A549 treated with CORT108297 at 1 μM for 4 hours (cell line): ENCODE measurements at places on chromosomes 2 and 18. TPM values are rescaled to one million over a fixed set of nuclear protein-coding genes. Genes with fewer than 3 reads are reported as not detected.

The UGGT1 gene
- 17.5 to 22.9 TPM (median 19.9 TPM) in 5 replicates for total RNA-seq

The FTCDNL1 gene
- total RNA-seq, result 2.2 to 3.2 TPM (median 2.6 TPM) in 5 replicates

The LRP2 gene
- 0.01 to 0.06 TPM (median 0.02 TPM) in 3 of 5 replicates, not detected in the others for total RNA-seq

The SLC8A1 gene
- 0.27 to 0.57 TPM (median 0.40 TPM) in 5 replicates for total RNA-seq

The PTPN18 gene
- total RNA-seq, result 25.8 to 31.0 TPM (median 28.8 TPM) in 5 replicates

The RAB17 gene
- total RNA-seq, result 0.13 to 0.28 TPM (median 0.18 TPM) in 4 of 5 replicates, not detected in the other

The ACVR2A gene
- 3.0 to 4.1 TPM (median 3.4 TPM) in 5 replicates for total RNA-seq

The FOXI3 gene
- total RNA-seq, result 0.05 TPM in 1 of 5 replicates, not detected in the others

The MC5R gene
- total RNA-seq, result 0.06 TPM in 1 of 5 replicates, not detected in the others

The LONRF2 gene
- total RNA-seq, result 2.5 to 3.9 TPM (median 3.4 TPM) in 5 replicates

The ANKRD30B gene
- 0.02 to 0.03 TPM (median 0.02 TPM) in 3 of 5 replicates, not detected in the others for total RNA-seq

The SLC16A14 gene
- 0.58 to 1.3 TPM (median 1.2 TPM) in 5 replicates for total RNA-seq

The IL37 gene
- not detected in 5 replicates for total RNA-seq

The DNAH7 gene
- 0.78 to 1.2 TPM (median 0.96 TPM) in 5 replicates for total RNA-seq

The QPCT gene
- total RNA-seq, result 16.9 to 19.5 TPM (median 18.4 TPM) in 5 replicates

The FAM237A gene
- not detected in 5 replicates for total RNA-seq

The ATP5F1A gene
- total RNA-seq, result 304 to 342 TPM (median 310 TPM) in 5 replicates

The BOK gene
- 24.8 to 38.6 TPM (median 35.9 TPM) in 5 replicates for total RNA-seq

The REG3A gene
- not detected in 5 replicates for total RNA-seq

The PARD3B gene
- 0.77 to 1.1 TPM (median 0.93 TPM) in 5 replicates for total RNA-seq

The ACVR1 gene
- total RNA-seq, result 24.8 to 29.4 TPM (median 28.7 TPM) in 5 replicates

The TLX2 gene
- total RNA-seq, result 0.16 to 0.44 TPM (median 0.27 TPM) in 5 replicates

The POTEC gene
- total RNA-seq, result not detected in 5 replicates

The TP53I3 gene
- total RNA-seq, result 173 to 230 TPM (median 191 TPM) in 5 replicates

The ST8SIA5 gene
- 0.03 to 0.05 TPM in 2 of 5 replicates, not detected in the others for total RNA-seq

The GPR45 gene
- not detected in 5 replicates for total RNA-seq

The CYS1 gene
- total RNA-seq, result 0.81 to 1.8 TPM (median 1.3 TPM) in 5 replicates

The CCL20 gene
- 2.7 to 7.7 TPM (median 5.4 TPM) in 5 replicates for total RNA-seq
